CD4-positive, alpha-beta T cell treated with Interleukin-1 beta for 1 hour (primary cell): ENCODE measurements at places on chromosomes 1 and 21.

DNA sequence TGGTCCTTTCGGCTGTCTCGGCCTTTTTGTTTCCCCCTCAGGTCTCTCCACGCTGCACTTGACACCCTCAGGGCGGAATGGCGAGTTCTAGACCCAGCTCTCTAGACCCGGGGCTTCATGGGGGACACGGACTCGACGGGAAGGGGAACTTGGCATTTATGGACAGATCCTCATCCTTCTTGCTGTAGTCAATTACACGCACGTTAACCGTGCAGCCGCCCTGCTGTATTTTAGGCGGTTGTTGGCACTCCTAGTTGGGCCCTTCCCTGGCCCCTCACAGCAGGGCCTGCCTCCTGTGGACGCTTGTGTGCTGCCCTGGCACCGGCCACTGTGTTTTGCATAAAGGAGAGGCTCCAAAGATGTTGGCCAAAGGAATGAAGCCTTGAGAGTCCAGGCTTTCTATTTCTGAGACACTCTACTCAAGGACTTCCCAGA, 558 bp upstream of the BTG3 start:
- no peak for DNase-seq

DNA sequence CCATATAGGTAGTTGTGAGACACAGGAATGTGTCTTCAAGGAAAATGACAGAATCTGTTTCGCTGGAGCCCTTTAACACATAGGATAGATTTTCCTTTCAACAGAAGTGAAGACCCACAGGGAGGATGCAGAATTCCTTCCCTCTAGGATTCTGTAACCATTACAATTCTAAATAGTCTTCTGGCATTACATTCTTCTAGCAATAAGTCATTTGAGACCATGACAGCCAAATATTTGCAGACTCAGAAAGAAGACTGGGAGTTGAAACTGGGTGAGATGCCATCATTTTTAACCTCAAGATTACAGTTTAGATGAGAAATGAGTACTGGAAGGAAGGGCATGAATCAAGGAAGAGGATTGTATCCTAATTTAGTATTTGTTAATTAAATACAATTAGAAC, 61.6 kb downstream of the ZBTB18 start:
- no peak for DNase-seq

- DNase-seq: no peak
Observed at GRCh38 chr1:96596226-96596922, 125.2 kb upstream of the PTBP2 start.

DNA sequence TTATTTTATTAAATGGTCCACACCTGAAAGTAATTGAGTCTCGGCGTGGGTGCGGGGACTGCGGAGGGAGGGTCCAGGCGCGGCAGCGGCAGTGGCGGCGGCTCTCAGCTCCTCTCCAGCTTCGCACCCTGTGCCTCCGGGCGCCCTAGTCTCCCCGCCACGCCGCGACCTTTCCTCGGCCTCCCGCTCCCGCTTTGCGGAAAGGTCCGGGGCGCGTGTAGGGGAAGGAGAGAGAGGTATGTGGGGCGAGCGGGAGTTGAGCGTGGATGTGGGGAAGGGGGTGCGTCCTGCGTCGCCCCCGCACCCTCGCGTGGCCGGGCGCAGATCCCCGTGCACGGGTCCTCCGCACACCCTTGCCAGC, 13.4 kb upstream of the ALX3 start:
- DNase-seq: no peak

DNA sequence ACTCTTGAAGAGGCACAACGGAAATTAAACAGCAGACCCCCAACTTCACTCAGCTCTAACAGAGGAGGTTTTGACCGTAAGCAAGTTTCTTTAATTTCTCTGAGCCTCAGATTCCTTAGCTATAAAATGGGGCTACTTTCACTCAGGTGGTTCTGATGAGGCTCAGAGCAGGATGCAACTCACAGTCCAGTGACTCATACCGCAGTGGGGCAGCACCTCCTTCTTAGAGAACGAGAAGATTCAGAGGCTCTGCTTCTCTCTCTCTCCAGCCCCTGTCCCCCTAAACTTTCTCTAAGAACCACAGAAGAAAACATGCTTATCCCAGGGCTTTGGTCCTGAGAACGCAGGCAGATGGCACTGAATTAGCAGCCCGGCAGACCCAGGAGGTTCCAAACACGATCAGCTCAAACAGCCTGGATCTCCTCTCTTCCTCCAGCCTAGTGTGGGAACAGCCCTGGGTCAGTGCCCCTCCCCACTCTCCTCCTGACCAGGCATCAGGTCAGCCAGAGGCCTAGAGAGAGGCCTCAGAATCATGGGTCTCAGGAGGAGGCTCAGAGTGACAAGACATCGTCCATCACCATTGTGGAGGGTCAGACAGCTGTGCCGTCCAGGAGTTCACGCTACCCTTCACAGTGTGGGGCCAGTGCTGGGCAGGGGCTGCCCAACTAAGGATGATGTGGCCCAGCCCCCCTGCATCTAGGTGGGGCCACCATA, 433.0 kb downstream of the PTPRU start:
- DNase-seq: no peak

DNA sequence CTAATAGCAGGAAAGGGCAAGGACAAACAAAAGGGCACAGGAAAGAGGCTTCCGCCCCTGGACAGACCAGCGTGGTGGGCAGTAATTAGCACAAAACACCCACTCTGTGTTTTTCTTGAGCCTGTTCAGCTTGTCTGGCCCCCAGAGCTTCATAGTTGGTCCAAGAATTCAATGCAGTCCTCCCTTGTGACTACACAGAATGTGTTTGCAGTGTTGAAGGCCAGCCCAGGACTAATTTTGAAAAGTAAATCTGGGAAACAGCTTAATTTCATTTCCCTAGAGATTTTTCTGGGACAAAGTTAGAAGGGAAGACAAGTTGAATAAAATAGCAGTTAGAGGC, 49.2 kb upstream of the LMO4 start:
- DNase-seq: no peak

- no peak for DNase-seq
Observed at GRCh38 chr1:88357729-88358128, 326.3 kb upstream of the PKN2 start.

- no peak for DNase-seq
Observed at GRCh38 chr1:208180421-208180820, 63.8 kb downstream of the PLXNA2 start.

- DNase-seq: no peak
Observed at GRCh38 chr1:218667781-218668516, 322.8 kb downstream of the TGFB2 start.

GRCh38 chr1:208615371-208615770, 371.2 kb upstream of the PLXNA2 start:
- DNase-seq: no peak

GRCh38 chr1:112767646-112768045, 52.5 kb upstream of the PPM1J start:
- no peak for DNase-seq

DNA sequence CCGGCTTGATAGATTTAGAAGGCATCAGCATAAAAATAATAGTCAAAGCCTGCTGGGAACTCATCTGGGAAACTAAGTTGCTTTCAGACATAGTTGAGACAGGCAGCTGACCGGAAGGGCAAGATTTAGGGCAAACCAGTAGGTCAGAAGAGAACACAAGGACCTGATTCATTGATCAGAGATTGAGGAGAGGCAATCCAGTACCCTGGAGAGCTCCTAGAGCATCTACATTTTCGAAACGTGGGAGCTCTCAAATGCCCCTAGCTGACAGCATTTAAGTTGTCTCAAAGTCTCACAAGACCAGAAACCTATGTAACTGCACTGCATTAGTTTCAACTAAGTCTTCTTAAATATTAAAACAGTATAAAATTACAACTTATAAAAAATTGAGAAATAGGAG, 22.9 kb upstream of the MTF2 start:
- DNase-seq: no peak

DNA sequence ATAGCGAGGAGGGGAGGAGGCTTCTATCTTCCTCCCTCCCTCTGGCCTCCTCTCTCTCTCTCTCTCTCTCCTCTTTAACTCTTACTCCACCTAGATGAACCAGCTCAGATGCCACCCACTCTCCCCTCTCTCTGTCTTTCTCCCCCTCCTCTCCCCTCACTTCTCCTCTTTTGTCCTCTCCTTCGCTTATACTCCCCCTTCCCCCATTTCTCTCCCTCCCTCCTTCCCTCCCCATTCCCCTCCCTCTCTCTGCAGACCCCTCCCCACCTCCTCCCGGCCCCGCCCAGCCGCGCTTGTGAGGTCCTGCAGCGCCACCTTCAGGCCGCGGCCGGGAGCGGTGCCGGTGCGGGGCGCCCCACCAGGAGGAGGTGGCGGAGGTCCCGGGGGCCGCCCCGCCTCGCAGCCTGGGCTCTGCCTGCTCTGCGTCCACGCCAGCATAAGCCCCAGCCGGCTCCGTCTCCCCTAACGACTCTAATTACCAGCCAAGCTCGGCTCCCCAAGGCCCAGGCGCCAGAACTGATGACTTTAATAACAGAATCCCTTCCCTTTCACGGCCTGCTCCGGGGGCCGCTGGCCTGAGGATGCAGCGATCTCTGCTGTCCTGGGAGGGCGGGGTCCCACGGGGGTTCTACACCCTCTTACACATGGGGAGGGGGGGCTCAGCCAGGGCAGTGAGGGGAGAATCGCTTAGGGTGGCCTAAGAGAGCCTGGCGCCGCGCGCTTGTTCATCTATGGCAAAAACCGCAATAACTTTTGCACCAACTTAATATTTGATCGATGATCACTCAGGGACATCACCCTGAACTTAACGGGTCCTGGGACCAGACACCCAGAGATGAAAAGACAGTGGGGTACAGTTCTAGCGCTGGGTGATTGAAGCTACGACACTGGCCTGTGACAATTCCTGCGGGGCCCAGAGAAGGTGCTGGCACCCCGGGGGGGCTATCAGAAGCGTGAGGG, 637.3 kb downstream of the MATN1 start:
- peak; percentile 11 for DNase-seq

- no peak for DNase-seq
Observed at GRCh38 chr1:248798791-248799190, 26.9 kb downstream of the SH3BP5L start.

GRCh38 chr1:207021139-207021861, 11.3 kb downstream of the C1orf116 start:
- no peak for DNase-seq

DNA sequence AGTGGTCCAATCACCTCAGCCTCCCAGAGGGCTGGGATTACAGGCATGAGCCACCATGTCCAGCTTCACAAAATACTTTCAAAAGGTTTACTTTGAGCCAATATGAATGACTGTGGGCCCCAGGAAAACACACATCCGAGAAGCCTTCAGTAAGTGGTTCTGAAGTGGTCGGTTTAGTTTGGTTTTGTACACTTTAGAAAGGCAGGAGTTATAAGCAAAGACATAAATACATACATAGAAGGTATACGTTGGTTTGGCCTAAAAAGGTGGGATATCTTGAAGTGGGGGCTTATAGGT, 3.2 kb upstream of the MIB2 start:
- DNase-seq: no peak

DNA sequence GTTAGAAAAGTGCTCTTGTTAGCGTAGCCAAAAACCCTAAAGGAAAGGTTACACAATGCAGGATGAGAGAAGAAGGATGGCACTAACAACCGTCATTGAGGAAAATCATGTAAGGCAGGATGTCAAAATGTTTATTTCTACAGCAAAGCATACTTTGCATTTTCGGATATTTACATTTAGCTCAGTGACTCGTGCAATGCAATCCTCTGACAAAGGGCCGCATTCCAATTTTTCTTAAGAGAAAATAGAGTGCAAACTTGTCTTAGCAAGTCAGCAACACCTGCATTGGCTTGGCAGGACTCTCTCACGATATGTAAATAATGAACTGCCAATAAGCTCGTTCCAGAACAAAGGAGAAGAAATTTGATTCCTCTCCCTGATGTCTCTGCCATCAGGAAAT, 33.3 kb downstream of the TIAM1 start:
- DNase-seq: no peak

DNA sequence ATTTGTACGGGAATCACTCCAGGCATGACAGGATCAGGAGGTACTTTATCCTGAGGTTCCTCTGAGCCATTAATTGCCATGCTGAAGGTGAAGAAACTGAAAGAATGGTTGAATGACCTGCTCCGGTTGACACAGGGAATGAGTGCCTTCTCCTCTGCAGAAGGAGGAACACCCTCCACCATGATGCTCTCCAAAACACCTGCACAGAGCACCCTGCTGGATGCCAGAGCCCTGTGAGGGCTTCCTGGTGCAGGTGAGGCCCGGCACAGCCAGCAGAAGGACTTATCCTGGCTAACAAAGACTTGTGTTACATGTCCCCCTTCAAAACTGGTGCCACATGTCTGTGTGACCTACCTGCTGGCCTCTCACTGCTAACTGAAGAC, 14.3 kb upstream of the LBR start:
- DNase-seq: no peak

DNA sequence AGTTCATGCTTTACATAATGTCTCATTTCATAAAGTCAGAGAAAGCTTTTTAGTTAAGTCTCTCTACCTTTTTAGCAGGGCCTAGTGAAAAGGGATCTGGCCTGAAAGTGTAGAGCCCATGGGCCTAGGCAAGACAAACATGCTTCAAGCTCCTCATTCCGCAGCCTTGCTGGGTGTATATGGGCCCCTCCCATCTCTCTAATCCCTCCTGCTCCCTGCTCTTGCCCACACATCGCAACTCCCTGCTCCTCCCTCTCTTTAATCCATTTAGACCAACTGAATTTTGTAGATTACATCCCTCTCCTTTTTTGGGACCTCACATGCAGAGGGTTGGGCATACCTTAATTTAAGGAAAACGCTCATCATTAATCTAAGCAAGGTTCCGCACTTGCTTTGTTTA, 42.3 kb upstream of the CCDC190 start:
- no peak for DNase-seq

- DNase-seq: no peak
Observed at GRCh38 chr1:6612641-6613360, 730 bp upstream of the PHF13 start.

- no peak for DNase-seq
Observed at GRCh38 chr1:224458996-224459395, 24.4 kb upstream of the WDR26 start.

GRCh38 chr1:58717979-58718378, 18.1 kb upstream of the MYSM1 start:
- peak; percentile 4 for DNase-seq

DNA sequence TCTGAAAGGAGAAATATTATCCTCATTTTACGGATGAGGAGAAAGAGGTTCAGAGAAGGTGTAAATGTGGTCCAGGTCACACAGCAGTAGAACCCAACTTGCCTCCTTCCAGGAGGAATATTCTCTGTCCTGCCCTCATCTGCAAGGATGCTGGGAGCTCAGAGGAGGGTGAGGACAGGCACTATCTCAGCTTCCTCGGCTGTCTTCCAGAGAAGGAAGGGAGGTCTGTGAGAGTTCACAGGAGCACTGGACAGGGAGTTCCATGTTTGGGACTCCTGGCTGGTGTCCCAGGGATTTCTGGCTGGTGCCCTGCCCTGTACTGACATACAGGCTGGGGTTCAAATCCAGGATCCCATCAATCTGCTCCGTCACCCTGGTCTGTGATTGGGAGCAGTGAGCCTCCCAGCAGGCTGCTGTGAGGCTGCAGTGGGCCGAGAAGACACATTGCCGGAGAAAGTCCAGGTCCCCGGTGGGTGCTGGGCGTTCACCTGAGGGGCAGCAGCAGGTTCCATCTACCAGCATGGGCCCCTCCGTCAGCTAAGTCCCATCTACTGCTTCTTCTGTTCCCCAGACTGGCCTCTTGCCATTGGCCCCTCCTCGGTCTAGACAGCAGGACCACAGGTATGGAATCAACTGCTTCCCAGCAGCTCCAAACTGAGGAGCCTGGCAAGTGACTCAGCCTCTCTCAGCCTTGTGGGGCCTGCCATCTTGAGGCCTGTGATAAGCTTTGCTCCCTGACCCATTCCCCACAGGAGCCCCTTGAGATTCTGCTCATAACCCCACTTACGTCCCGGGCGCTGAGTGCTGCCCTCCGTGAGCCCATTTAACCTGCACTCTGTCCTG, 8.5 kb upstream of the BSND start:
- no peak for DNase-seq

- DNase-seq: no peak
Observed at GRCh38 chr1:154176337-154176736, 15.6 kb downstream of the TPM3 start.
